CD4-positive, alpha-beta T cell treated with Interleukin-2 at 100 ng/mL for 4 hours (primary cell): ENCODE measurements at places on chromosomes 6 and 20.

DNA sequence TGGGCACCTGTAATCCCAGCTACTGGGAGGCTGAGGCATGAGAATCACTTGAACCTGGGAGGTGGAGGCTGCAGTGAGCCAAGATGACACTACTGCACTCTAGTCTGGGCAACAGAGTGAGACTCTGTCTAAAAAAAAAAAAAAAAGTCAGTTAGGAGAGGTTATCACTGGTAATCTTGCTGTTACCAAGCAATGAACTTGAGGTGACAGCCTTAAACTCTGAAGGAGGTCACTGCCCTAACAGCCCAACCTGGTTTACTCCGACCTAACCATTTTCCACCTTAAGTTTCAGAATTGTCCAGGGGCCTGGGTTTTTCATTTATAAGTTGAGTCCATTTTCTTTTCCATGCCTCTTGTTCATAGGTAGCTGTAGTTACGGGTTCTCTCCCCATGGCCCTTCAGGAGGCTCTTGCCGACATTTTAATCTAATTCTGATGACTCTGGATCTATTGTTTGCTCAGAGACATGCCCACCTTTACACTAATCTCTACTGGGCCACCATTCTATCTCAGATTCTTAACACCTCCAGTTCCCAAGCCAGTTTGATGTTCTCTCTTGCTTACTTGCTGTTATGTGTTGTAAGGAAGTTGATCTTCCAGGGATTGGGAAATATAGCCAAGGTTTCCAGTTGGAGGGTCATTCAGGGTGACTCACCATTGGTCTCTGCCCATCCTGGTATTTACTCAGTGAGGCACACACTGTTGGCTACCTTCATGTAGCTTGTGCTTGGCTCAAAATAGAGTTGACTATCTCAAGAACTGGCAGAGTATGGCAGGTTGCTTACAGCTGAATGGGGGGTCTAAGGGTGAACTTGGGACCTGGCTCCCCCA lies 29.1 kb downstream of the SHLD1 start:
- DNase-seq = no peak

- DNase-seq = no peak
These were observed 107.6 kb upstream of the SGK1 start for GRCh38 chr6:134425513-134425912.

- no peak for DNase-seq
These were observed 24.4 kb upstream of the FAM184A start for GRCh38 chr6:119102901-119103300.

GRCh38 chr20:1003920-1004697 lies 2.0 kb upstream of the RSPO4 start:
- DNase-seq = no peak

DNA sequence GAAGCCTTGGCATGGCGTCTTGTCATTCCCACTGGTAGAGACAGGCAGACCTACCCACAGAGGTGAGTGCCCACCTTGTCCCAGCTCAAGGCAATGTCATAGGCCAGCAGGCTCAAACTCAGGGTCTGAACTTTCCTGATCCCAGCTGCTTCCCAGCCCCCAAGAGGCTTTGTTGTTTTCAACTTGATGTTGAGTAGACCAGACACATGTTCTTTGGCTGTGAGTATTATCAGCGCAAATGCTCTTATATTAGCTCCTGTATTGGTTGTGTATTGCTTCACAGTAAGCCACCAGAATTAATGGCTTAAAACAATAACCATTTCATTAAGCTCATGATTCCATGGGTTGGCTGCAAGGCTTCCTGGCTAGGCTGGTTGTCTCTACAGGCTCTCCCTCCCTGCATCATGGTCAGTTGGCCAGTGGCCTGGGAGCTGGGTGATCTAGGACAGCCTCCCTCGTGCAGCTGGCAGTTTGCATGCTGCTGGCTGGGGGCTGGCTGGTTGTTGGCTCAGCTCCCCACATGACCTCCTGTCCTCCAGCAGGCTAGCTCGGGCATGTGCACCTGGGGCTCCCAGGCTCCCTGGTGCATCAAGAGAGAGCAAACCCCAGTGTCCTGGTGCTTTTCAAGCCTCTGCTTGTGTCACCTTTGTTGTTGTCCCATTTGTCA lies 21.6 kb downstream of the TOX2 start:
- no peak for DNase-seq

DNA sequence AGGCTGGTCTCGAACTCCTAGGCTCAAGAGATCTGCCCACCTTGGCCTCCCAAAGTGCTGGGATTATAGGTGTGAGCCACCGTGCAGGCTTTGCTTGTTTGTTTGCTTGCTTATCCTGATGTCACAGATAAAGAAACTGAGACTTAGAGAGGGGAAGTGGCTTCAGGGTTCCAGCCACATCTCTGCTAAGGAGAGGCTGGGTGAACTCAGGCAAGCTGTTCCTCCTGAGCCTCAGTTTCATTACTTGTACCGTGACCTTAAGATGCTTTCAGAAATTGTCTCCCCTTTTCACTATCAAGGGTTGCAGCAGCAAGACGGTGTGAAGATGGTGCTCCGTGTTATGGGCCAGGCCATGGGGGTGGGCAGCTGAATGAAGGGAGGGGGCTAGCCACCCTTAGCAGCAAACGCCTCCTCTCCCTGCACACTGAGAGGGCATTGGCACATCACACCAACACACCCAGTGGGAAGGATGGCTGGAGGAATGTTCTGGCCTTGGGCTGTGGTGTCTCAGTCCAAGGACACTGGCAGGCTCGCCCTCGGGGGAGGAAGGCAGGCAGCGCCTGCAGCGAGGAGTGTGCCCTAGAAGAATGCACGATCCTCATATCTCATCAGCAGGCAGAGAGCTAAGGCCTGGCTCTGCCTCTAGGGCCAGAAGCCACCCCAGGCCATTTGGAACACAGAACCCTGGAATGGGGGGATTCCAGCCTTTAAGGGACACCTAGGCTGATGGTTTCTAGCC lies 48.2 kb upstream of the TLDC2 start:
- DNase-seq = no peak

DNA sequence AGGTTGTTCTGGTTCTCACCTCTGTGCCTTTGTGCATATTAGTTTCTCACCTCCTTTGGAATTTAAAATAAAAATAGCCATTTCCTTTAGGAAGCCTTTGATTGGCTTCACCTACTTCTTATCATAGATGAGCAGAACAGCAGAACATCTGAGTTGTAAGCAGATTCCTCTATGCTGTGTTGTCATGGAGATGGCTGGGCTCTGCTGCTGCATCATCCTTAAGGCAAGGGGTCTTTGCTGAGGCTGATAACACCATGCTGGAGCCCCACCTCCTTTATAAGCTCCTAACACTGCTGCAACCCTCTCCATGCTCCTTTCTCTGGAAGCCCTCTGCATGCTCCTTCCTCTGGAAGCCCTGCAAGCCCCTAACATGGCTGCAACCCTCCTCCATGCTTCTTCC lies 276.5 kb upstream of the TCF21 start:
- DNase-seq = no peak

GRCh38 chr20:44761423-44761822 lies 15.8 kb downstream of the KCNK15 start:
- no peak for DNase-seq

DNA sequence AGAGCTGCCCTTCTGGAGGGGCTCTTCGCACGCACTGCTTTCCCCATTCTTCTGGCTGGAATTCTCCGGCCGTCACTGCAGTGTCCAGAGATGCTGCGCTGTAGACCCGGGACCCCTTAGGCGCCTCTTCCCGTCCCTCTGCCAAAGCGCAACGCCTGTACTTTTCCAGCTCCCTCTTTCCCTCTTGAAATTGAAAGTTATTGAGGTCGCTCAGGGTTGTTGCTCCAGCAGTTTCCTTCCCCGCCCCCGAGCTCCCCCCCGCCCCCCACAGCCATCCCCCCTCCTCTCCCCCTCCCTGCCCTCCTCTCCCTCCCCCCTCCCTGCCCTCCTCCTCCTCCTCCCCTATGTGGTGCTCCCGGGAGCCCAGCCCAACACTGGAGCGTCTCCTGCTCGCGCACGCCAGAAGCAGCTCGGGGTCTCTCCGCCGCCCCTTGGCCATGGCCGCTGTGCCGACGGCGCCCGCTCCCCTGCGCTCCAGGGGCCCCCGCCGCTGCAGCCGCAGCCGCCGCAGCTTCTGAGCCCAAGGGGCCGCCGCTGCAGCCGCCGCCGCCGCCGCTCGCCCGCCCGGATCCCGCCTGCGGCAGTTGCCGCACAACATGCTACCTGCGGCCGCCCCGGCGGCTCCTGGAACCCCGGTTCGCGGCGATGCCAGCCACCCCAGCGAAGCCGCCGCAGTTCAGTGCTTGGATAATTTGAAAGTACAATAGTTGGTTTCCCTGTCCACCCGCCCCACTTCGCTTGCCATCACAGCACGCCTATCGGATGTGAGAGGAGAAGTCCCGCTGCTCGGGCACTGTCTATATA lies at the start of gene RSPO3:
Gene RSPO3, plus strand, starts transcription at position 374 of the 804 bp plus-strand sequence. CDS start 522 bp downstream, outside the sequence.
- DNase-seq = no peak

DNA sequence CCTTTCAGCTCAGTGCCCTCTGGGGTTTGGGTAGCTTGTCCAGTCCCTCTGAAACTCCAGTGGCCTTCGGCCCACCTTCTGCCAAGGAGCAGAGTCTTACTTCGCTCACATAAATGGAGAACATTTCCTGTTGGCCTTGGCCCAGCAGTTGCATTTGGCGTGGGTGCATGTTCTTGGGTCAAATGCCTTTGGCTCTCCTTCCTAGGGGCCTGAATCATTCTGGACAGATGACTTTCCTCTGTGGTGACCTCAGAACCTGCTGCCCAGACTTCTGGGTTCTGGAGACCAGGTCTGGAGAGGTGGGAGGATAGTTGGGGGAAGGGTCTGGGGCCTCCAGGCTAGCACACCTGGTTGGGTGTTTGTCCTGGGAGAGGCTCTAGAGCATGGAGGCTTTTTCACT lies 29.3 kb downstream of the BCAS4 start:
- DNase-seq = no peak

GRCh38 chr6:17971128-17972073 lies 16.0 kb downstream of the KIF13A start:
- DNase-seq = no peak
